ENCODE measurements at places on chromosomes 5 and 9.

- DNase-seq = no peak
Observed at GRCh38 chr5:141637123-141637766, 448 bp downstream of the RELL2 start.

DNA sequence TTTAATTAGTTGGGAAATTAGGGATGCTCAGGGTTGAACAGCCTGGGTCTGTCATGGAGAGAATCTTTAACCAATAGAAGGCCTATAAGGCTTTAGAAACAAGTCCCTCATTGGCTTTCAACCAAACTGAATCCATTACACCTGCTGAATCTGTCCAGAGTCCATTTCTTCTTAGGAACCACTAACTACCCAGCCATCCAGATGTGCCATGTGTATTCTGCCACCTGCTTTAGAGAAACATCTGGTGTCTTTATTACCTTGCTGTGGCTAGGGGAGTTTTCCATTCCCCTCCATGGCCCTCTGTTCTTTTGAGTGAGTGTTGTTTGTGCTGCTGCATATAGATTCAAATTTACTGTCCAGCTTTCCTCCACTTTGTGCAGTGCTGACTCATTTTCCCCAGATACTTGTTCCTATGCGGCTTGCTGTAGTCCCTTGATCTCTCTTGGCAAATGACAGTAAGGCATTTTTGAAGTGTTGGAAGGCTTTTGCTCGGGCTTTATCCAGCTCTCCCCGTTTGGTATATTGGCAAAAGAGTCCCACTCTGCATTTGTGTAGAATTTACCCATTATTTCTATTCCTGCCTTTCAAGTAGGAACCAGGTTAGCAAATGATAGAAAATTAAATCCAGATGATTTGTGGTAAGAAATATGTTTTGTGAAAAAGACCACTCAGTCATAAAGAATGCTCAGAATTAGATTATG, 54.6 kb downstream of the NLN start:
- no peak for DNase-seq

DNA sequence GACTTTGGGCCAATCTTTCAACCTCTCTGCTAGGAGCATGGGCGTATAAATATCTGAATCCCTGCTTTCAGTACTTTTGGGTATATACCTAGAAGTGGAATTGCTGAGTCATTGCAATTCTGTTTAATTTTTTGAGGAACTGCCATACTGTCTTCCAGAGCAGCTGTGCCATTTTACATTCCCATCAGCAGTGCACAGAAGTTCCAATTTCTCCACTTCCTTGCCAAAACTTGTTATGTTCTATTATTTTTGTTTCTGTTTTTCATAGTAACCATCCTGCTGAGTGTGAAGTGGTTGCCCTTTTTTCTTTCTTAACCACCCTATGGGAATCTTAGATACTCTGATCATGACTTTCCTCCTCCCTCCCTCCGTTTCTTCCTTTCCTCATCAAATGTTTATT, 11.1 kb upstream of the CCIN start:
- no peak for DNase-seq

DNA sequence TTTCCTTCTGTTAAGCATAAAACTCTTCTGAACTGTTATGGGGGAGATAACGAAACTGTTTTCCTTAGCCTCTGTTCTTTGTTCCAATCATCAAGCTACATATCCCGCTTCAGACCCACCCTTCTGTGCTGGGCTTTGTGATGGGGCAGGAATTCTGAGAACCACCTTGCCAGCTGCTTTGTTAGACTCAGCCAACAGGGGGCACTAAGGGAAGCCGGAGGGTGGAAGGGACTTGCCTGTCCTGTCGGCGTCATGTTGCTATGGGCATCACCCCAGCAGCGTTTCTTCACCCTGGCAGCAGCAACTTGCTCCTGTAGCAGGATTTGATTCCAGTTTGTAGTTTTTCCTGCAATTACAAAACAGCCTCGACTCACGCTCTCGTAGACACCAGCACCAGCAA, 169.1 kb downstream of the CAAP1 start:
- DNase-seq = no peak

DNA sequence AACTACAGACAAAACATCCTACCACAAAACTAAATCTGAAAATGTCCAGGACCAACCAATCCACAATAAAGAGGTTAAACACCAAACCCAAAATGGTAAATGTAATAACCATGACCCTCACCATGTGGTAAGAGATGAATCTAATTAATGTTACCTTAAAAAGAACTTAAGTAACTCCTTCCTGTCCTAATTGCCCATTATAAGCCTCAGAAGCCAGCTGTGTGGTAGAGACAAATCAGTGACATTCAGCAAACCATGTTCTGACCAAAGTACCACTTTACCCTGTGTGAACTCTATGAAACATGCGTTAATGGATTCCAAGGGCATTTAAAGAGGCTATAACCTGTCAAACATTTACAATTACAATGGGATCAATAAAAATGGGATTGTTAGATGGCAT, 25.0 kb downstream of the LPAR1 start:
- no peak for DNase-seq

DNA sequence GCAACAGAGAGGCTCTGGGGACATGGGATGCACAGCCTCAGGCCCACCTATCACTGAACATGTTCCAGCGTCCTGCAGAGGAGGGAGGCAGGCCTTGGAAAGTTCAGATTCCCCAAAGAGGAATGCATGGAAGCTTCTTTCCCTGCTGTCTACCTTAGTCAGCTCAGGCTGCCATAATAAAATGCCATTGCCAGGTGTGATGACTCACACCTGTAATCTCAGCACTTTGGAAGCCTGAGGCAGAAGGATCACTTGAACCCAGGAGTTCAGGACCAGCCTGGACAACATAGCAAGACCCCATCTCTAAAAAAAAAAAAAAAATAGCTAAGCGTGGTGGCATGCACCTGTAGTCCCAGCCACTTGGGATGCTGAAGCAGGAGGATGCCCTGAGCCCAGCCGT, 24.5 kb upstream of the TOR1B start:
- no peak for DNase-seq

DNA sequence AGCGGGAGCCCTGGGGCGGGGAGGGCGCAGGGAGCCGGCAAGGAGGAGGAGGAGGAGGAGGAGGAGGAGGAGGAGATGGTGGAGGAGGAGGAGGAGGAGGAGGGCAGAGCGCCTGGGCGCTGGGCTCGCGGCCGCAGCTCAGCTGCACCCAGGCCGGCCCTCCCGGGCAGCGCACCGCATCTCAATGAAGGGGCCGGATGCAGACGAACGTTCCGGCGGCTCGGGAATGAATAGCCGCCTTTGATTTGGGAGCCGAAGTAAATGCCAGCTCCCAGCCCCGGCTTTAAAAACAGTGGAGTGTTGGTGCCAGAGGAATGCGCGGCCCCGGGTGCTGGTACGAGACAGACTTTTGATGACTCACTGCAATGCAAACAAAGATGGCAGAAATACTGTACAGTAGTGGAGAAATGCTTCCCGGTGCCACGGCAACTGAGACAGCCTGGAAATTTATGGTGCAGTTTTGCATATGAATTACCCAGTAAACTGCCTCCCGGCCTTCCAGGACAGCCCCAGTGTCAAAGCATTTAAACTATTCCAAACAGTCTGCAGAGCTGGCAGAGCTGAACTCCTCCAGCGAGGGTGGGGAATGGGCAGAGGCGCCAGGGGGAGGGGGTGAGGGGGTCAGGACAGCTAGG, 43.1 kb downstream of the NACC2 start:
- DNase-seq = no peak

DNA sequence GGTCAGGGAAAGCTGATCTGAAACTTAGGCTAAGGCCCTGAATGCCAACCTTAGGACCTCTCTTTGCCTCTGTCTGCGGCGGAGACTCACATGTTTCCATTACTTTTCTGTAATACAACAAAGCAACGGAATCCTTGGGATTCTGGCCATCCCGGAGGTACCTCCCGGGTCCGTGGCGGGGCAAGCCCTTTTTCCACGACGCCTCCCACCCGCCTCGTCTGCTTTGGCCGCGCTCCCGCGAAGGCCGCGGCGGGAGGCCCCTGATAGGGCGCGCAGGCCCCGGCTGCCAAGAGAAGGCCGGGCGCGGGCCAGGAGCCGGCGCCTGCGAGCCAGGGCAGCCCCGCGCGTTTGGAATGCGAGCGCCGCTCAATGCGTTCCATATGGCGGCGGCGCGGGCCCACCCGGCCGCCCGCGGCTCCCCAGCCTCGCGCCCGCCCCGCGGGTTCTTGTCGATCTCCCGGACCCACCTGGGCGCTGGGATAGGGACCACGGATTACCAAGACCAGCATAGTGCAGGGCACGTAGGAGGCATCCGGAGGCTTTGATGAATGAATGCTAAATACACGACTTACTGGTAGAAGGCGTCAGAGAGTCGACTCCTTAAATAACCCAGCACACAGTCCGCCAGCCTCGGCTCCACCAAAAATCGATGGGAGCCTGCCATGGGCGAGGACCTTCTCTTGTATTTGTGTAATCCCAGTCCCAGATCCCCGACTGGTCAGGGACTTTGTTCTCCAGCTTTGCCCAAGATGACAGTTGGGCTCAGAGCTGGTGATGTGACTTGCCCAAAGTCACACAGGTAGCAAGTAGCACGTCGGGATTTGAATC, 17.5 kb upstream of the PHF19 start:
- DNase-seq = no peak

- no peak for DNase-seq
Observed at GRCh38 chr9:17926246-17926645, 347.4 kb downstream of the SH3GL2 start.

DNA sequence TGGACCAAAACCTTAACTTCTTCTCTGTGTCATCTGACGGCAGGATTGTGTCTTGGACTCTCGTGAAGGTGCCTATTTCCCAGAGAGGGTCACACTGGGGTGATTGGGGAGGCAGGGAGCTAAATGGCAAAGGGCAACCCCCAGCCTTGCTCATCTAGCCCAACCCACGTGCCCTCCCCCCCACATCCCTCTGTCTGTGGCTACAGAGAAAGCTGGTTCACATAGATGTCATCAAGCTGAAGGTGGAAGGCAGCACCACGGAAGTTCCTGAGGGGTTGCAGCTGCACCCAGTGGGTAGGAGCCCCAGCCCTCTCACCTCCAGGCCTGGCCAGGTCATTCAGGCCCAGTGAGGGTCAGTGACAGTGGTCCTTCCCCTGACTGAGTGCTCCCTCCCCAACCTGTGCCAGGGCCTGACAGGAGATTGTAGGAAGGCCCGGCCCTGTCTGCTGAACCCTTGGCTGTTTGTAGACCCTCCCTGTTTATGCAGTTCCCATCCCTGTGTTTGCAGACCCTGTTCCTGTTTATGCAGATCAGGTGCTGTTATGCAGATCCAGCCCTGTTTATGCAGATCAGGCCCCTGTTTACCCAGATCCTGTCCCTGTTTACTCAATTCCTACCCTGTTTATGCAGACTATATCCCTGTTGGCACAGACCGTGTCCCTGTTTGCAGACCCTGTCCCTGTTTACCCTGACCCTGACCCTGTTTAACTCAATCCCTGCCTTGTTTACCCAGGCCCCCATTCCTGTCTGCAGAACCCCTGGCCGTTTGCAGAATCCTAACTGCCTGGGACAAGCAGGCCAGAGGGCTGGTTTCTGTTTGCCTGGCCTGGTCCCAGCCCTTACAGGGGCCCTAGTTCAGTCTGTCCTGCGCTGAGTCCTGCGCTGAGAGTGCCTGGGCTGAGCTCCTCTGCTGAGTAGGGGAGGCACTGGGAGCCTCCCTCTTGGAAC, 10.4 kb downstream of the ENHO start:
- DNase-seq = no peak

DNA sequence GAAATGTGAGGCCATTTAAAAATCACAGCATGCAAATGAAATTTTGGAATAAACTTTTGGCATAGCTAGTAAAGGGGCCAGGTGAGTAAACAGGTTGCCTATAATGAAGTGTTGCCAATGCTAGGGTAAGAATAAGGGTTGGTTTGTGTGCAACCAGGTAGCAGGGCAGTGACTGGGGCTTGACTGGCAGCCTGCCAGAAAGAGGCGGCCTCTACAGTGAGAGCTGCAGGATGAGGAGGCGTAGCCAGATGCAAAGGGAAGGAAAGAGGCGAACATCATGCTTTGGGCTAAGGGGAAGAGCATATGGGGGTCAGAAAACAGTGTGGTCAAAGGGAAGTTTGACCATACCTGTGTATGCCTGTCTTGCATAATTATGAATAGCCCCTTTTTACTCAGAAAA, 70.6 kb downstream of the MAST4 start:
- DNase-seq = no peak

DNA sequence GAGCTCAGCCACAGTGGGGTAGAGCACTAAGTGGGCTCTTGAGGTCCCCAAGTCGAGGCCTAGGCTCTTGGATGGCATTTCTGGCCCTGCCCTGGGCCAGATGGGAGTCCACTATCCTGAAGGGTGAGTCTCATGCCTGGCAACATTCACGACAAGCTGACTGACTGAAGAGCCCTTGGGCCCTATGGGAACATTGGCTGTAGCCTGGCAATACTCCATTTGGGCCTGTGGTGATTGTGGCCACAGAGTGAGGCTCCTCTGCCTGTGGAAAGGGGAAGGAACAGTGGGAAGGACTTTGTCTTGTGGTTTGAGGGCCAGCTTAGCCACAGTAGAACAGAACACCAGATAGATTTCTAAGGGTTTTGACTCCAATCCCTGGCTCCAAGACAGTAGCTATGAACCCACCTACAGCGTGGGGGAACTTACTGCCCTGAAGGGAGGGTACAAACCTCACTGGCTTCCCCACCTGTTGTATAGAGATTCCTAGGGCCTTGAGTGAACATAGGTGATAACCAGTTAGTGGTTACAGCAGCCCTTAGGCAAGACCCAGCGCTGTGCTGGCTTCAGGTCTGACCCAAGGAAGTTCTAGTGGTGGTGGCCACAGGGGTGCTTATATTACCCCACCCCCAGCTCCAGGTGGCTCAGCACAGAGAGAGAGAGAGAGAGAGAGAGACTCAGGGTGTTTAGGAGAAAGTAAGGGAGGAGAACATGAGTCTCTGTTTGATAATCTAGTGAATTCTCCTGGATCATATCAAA, 72.4 kb downstream of the KIAA0825 start:
- DNase-seq = no peak

- no peak for DNase-seq
Observed at GRCh38 chr5:168226012-168226411, 65.4 kb upstream of the WWC1 start.

DNA sequence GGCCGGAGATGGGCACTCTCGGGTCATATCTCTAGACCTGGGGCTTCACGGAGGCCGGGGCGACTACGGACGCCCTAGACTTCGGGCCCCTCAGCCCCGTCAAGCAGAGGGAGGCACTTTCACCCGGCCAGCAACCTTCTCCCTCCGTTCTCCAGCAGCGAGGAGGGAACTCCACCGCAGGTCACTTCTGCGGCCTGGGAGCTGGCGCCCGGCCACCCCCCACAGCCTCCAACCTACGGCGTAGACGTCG, 201 bp downstream of the DOLK start:
- no peak for DNase-seq
